Chondrocyte (in vitro differentiated cells): ENCODE measurements at places on chromosomes 11 and 22. TPM values are rescaled to one million over a fixed set of nuclear protein-coding genes. Genes with fewer than 3 reads are reported as not detected.

IL18 gene
- total RNA-seq: 0.80 to 0.97 TPM (median 0.85 TPM) in 3 replicates

DKK3 gene
- 575 to 655 TPM (median 579 TPM) in 3 replicates for total RNA-seq

- H3K27me3 ChIP-seq: peaks cover 18% of the 10 kb centered on the region
- no peak for DNase-seq
- peaks cover 38% of the 10 kb centered on the region for H3K4me1 ChIP-seq
These were observed 1170.1 kb downstream of the LRRC4C start for GRCh38 chr11:40289370-40289769.

GRCh38 chr22:37491559-37492427 is 5.6 kb upstream of the MFNG start:
- H3K4me3 ChIP-seq: no peak overlapping the region
- DNase-seq: no peak
- no peak overlapping the region for H3K27ac ChIP-seq

TSGA10IP gene
- total RNA-seq: not detected in 3 replicates
